A549 treated with CORT108297 at 1 μM for 4 hours (cell line): ENCODE measurements at places on chromosomes 11 and 22. TPM values are rescaled to one million over a fixed set of nuclear protein-coding genes. Genes with fewer than 3 reads are reported as not detected.

The C11orf52 gene
- 0.11 TPM in 1 of 5 replicates, not detected in the others for total RNA-seq

The OR52E8 gene
- total RNA-seq, result not detected in 5 replicates

The APOA4 gene
- total RNA-seq, result not detected in 5 replicates

The KRTAP5-2 gene
- not detected in 5 replicates for total RNA-seq

The FOLR2 gene
- total RNA-seq, result not detected in 5 replicates

The SCGB1A1 gene
- total RNA-seq, result 0.23 to 0.45 TPM in 2 of 5 replicates, not detected in the others

The SCN2B gene
- total RNA-seq, result not detected in 5 replicates

The FIBIN gene
- total RNA-seq, result not detected in 5 replicates

The TOB2 gene
- 20.4 to 25.4 TPM (median 22.3 TPM) in 5 replicates for total RNA-seq

The DRICH1 gene
- total RNA-seq, result 0.08 to 0.43 TPM (median 0.12 TPM) in 4 of 5 replicates, not detected in the other

The SLC6A5 gene
- not detected in 5 replicates for total RNA-seq
